ENCODE measurements at places on chromosomes 7 and 10. TPM values are rescaled to one million over a fixed set of nuclear protein-coding genes. Genes with fewer than 3 reads are reported as not detected.

The AKR1C2 gene
- polyA plus RNA-seq, result 39.3 TPM

The TBL2 gene
- polyA plus RNA-seq, result 41.7 TPM

The ZP3 gene
- 3.2 TPM for polyA plus RNA-seq

The NKX2-3 gene
- not detected for polyA plus RNA-seq

The AOAH gene
- polyA plus RNA-seq, result 3.4 TPM

The STEAP1 gene
- polyA plus RNA-seq, result 1.7 TPM

The OR13A1 gene
- 0.08 TPM for polyA plus RNA-seq

The GPR15LG gene
- polyA plus RNA-seq, result 1.0 TPM

The ANKRD30A gene
- polyA plus RNA-seq, result not detected

The PRSS37 gene
- 0.40 TPM for polyA plus RNA-seq

The RPEL1 gene
- 0.14 TPM for polyA plus RNA-seq

The TMEM176B gene
- polyA plus RNA-seq, result 105 TPM

The ZWINT gene
- 58.5 TPM for polyA plus RNA-seq
